ENCODE measurements at places on chromosomes 11 and 22.
A peak's percentile ranks its signal among the peaks of the same experiment; 100 is the strongest.

DNA sequence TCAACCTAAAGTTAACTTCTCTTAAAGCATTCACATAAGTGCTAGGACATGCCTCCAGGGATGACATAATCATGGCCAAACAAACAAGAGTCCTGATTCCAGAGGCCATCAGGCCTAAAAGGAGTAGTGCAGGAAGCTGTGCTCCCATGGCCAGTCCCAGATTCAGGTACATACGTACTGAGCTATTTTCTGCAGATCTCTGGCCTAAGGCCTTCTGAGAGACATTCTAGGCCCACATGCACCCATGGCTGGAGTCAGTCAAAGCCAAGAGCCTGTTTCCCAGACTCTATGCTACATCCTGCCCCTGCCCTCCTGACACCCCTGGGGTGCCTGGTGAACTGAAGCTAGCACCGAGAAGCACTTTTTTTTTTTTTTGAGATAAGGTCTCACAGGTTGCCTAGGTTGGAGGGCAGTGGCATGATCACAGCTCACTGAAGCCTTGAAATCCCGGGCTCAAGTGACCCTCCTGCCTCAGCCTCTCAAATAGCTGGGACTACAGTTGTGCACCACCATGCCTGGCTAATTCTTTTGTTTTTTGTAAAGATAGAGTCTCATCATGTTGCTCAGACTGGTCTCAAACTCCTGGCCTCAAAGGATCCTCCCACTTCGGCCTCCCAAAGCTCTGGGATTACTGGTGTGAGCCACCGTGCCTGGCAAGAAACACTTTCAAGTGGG lies 553 bp downstream of the CD3D start:
- DNase-seq = no peak

GRCh38 chr11:1570531-1570895 lies 1.6 kb downstream of the DUSP8 start:
- no peak for DNase-seq

- DNase-seq = no peak
These were observed 1.5 kb downstream of the DGAT2 start for GRCh38 chr11:75770102-75770501.

DNA sequence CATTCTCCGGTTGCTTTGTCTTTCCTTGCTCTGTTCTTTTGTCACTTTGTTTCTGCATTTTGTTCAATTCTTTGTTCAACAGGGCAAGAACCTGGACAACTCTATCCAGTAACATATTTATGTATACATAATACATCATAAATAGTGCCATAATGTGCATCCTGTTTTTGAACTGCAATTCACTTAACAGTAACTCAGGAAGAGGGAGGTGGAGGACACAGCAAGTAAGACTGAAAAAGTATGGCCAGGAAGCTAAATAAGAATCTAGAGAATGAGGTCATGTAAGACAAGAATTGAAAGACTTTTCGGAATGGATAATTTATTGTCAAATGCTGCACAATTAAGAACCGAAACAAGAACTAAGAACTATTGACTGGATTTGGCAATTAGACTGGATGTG lies 29.2 kb upstream of the CHORDC1 start:
- no peak for DNase-seq

- DNase-seq = peak; percentile 33
These were observed 10.2 kb downstream of the CLDN25 start for GRCh38 chr11:113789675-113790320.

DNA sequence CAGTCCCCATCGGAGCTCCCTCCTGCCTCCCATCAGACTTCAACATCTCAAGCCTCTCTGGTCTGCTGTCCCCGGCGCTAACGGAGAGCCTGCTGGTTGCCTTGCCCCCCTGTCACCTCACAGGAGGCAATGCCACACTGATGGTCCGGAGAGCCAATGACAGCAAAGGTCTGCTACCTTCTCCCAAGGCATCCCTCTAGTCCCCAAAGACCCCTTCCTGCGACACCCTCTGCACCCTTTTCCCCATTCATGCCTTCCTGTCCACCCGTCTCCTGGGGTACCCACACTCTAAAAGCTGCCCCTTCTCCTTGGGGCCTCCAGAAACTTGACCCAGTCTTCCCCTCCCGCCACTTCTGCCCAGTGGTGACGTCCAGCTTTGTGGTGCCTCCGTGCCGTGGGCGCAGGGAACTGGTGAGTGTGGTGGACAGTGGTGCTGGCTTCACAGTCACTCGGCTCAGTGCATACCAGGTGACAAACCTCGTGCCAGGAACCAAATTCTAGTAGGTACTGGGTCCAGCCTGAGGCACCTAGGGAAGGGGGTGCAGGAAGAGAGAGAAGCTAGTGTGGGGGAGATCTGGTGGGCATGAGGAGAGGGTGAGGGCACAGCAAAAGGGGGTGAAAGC lies 860 bp downstream of the UPK2 start:
- DNase-seq = no peak
